ENCODE measurements at places on chromosomes 11 and 22.

DNA sequence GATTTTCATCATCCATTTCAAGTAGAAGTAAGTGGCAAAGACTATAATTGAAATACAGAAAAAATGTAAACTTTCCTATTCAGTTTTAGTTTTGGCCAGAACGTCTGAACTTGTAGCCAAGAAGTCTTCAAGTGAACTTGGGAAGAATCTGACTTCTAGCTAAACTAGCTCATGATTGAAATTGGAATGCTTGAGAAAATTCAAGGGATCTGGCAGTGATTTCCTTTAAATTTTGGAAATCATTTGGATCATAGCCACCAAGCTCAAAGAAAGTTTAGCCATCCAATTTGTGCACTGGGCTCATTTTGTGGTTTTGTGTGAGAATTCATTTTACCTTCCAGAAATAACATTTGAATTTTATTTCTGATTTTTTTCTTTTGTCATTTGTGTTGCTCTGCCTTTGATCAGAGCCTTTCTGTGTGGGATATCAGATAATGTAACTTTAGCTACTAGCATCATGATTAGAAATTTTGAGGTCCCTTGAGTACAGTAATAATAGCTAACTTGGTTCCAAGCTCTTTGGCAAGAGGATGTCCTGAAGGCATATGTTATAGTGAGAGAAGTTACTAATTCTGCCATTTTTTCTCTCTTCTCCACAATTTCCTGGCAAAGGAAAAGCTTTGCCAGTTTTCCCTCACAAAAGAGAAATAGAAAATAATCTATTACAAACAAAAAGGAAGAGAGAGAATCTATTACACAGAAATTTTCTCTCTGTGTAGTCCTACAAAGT lies 2123.7 kb upstream of the RAG2 start:
- no peak overlapping the region for H3K4me3 ChIP-seq
- no peaks in the 10 kb centered on the region for H3K27me3 ChIP-seq
- H3K4me1 ChIP-seq, result peaks cover 6% of the 10 kb centered on the region
- H3K36me3 ChIP-seq, result no peaks in the 10 kb centered on the region

DNA sequence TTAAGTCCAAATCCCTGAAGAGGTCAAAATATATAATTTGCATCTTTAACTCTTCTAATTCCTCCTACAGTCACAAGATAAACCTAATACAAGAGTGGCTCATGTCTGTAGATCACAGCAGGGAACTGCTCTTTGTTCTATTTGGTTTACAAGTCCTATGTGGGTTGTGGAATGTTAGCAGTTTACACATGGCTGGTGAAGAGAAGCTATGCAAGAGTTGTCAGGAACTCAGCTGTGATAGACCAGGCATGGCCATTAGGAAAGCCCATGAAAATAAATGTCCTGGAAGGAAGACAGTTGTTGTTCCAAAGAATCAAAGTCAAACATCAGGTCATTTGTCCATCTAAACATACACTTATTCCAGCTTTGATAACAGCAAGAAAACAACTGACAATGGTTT lies 312.4 kb upstream of the PITPNB start:
- H3K4me3 ChIP-seq, result no peak overlapping the region
- no peaks in the 10 kb centered on the region for H3K36me3 ChIP-seq
- H3K27me3 ChIP-seq, result peaks cover 61% of the 10 kb centered on the region
- no peaks in the 10 kb centered on the region for H3K4me1 ChIP-seq
- no peak for DNase-seq

DNA sequence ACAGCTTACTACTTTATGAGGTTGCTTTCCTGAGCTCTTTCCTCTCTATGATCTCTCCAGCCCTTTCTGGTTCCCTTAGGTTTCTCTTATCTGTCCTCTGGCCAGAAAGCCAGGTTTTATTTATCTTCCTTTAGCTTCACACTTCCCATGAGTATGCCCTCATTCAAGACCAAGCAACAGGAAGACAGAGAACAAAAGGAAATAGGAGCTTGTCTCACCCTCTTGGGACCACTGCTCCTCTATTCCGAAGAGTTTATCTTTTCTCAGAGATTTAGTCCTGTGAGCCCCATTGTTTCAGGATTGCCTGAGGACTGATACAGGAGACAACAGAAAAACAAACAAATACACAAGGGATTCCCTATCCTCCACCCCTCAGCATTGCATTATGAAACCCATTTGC lies 62.4 kb upstream of the CCDC179 start:
- H3K36me3 ChIP-seq, result no peaks in the 10 kb centered on the region
- H3K4me3 ChIP-seq, result no peak overlapping the region
- peaks cover 38% of the 10 kb centered on the region for H3K27me3 ChIP-seq
- DNase-seq, result no peak
- peaks cover 8% of the 10 kb centered on the region for H3K4me1 ChIP-seq

DNA sequence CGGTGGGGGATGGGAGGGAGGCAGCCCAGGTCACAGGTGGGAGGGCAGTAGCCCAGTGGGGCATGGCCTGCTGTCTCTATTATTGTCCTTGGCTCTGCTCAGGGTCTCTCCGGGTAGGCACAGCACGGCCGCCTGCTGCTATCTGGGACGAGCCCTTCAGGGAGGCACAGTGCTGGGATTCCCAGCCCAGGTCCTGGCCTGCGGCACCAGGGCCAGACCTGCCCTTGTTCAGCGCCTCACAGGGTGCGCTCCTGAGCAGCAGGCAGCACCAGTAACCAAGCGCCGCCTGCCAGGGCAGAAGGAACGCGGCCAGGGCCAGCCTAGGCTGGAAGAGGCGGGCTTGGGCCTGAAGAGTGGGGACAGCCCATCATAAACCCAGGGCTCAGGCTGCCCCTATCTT lies 151.0 kb downstream of the MPPED1 start:
- H3K27ac ChIP-seq, result no peak overlapping the region
- no peak for DNase-seq
- H3K36me3 ChIP-seq, result no peaks in the 10 kb centered on the region
- H3K27me3 ChIP-seq, result peaks cover 20% of the 10 kb centered on the region
- no peak overlapping the region for H3K4me3 ChIP-seq
- no peaks in the 10 kb centered on the region for H3K4me1 ChIP-seq

- no peak for DNase-seq
- no peak overlapping the region for H3K4me3 ChIP-seq
- no peaks in the 10 kb centered on the region for H3K4me1 ChIP-seq
- no peak overlapping the region for H3K27ac ChIP-seq
Observed at GRCh38 chr11:116078101-116078591, 573.9 kb upstream of the CADM1 start.

- no peaks in the 10 kb centered on the region for H3K27me3 ChIP-seq
- H3K27ac ChIP-seq, result no peak overlapping the region
- no peak for DNase-seq
- H3K4me3 ChIP-seq, result no peak overlapping the region
- peaks cover 39% of the 10 kb centered on the region for H3K36me3 ChIP-seq
Observed at GRCh38 chr11:6602096-6602940, 1.1 kb downstream of the RRP8 start.

DNA sequence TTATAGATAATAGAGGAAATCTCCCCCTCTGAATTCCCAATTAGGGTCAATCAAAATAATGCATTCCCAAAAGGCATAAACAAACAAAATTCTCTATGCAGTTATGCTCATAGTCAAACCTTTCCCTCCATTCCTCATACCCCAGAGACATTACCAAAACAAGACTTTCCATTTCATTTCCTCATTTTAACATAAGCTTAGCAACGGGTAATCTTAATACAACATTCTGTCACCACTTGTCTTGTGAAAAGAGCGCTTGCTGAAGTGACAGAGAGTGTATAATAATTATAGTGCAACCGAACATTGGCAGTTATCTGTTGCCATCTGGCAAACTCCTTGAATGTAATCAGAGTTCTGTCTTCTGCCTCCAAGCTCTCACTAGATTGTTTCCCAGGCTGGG lies 1.2 kb upstream of the SLN start:
- H3K4me1 ChIP-seq, result no peaks in the 10 kb centered on the region
- DNase-seq, result no peak
- H3K27me3 ChIP-seq, result peaks cover 42% of the 10 kb centered on the region
- no peaks in the 10 kb centered on the region for H3K36me3 ChIP-seq

GRCh38 chr11:60396382-60396781 lies at the start of gene MS4A14:
MS4A14 (plus strand) TSS chr11:60396459; CDS start chr11:60396579, 120 bp downstream.
- H3K27ac ChIP-seq, result no peak within 1 kb of the TSS
- no peak within 1 kb of the TSS for H3K4me3 ChIP-seq
- no peaks in the 10 kb centered on the region for H3K4me1 ChIP-seq
- no peaks in the 10 kb centered on the region for H3K27me3 ChIP-seq

- H3K36me3 ChIP-seq, result peaks cover 18% of the 10 kb centered on the region
- no peak overlapping the region for H3K4me3 ChIP-seq
- H3K4me1 ChIP-seq, result peaks cover 38% of the 10 kb centered on the region
- no peaks in the 10 kb centered on the region for H3K27me3 ChIP-seq
Observed at GRCh38 chr22:27507935-27508526, 293.5 kb downstream of the MN1 start.

DNA sequence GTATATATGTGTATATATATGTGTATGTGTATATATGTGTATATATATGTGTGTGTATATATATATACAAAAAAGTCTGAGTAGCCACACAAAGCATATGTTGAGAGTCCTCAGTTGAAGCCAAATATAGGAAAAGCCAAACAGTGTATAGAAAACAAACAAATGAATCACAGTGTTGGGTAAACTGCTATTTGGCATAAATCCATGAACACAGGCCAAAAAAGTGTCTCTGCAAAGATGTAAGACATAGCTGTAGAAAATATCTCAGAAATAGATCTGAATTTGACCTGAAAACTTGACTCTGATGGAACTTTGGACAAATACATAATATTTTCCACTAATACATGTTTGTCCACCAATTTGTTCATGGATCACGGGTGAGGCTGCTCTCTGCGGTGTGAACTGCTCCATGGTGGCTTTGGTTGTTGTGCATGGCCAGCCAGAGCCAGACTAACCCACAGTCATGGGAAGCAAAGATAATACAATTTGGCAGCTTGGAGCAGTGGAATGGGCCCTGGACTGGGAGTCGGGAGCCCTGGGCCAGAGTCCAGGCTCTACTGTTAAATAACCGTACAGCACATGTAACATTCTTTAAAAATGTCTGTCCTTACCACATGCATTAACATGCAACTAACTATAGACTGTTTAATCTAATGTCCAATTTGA lies 76.9 kb upstream of the EED start:
- no peaks in the 10 kb centered on the region for H3K27me3 ChIP-seq
- H3K27ac ChIP-seq, result no peak overlapping the region
- H3K36me3 ChIP-seq, result no peaks in the 10 kb centered on the region
- H3K4me3 ChIP-seq, result no peak overlapping the region

DNA sequence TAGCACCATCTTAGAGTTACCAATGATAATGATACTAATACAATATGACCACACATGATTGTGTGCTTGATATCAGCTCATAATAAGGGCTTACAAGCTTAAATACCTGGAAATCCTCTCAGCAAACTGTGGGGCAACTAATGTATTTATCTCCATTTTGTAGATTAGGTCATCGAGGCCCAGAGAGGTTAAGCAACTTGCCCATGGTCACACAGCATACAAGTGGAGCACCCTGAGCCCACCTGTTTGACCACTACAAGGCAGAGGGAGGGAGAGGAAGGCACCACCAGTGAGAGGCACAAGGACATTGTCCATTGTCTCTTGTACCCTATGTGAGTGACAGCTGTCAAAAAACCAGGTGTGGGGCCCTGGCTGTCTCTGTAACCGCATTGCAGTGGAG lies 123.7 kb downstream of the MIAT start:
- no peak overlapping the region for H3K27ac ChIP-seq
- H3K36me3 ChIP-seq, result peaks cover 5% of the 10 kb centered on the region
- H3K4me3 ChIP-seq, result no peak overlapping the region
- no peak for DNase-seq
- H3K27me3 ChIP-seq, result no peaks in the 10 kb centered on the region
- H3K4me1 ChIP-seq, result peaks cover 7% of the 10 kb centered on the region

DNA sequence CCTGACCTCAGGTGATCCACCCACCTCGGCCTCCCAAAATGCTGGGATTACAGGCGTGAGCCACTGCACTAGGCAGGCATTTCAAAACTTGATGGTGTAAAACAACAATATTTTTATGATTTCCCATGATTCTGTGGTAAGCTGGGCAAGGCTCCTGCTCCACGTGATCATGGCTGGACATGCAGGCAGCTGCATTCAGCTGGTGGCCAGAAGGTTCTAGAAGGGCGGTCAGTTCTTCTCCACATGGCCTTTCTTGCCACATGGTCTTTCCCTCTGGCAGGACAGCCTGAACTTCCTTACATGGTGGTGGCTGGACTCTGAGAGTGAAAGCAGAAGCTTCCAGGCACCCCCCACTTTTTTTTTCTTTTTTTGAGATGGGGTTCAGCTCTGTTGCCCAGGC lies 9.9 kb upstream of the RASD2 start:
- H3K27ac ChIP-seq, result no peak overlapping the region
- H3K4me1 ChIP-seq, result peaks cover 8% of the 10 kb centered on the region
- no peaks in the 10 kb centered on the region for H3K27me3 ChIP-seq
- H3K4me3 ChIP-seq, result no peak overlapping the region
- DNase-seq, result no peak
- no peaks in the 10 kb centered on the region for H3K36me3 ChIP-seq

- no peak for DNase-seq
- no peak overlapping the region for H3K4me3 ChIP-seq
- H3K27me3 ChIP-seq, result no peaks in the 10 kb centered on the region
- H3K4me1 ChIP-seq, result no peaks in the 10 kb centered on the region
- no peak overlapping the region for H3K27ac ChIP-seq
- H3K36me3 ChIP-seq, result no peaks in the 10 kb centered on the region
Observed at GRCh38 chr22:48433647-48434046, 1394.0 kb downstream of the BRD1 start.
